ENCODE measurements at places on chromosomes 5 and 9.

DNA sequence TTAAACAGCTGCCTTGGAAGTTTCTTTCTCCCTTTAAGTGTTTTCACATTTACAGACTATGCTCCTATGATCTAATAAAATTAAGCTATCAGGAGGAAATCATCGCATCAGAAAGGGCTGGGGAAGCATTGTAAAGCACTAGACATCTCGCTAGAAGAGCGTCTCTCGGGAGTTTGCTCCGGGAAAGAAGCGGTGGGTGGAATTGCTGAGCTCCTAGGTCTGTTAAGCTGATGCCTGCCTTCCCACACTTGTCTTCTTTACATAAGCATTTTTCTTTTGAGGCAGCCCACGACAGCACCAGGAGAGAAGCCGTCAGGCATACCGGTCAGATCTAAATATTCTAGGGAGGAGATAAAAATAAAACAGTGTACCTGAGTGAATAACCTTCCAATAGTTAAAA is 541.7 kb upstream of the TUSC1 start:
- DNase-seq = no peak

GRCh38 chr9:128765499-128765898 is 6.2 kb downstream of the ZER1 start:
- no peak for DNase-seq

DNA sequence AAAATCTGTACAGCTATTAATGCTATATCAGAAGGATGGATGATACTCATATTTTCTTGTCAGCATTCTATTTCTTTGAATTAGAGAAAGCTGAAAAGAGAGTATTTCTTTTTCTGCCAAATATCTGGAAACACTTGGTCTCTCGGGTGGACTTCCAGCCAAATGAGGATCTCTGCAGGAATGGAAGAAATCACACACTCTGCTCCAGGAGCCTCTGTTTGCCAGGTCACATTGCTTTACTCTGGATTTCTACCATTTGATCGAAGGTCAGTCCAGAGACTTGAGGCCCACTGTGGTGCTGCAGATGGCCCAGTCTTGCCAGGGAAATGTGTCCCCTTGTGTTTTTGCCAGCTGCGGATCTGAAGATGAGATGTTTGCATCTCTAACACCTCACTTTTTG is 154.1 kb downstream of the PCSK1 start:
- no peak for DNase-seq

- no peak for DNase-seq
Observed at GRCh38 chr5:77957516-77957915, 181.4 kb upstream of the TBCA start.

- no peak for DNase-seq
Observed at GRCh38 chr5:59897075-59897474, 3.5 kb upstream of the PDE4D start.

- DNase-seq = no peak
Observed at GRCh38 chr5:176875783-176876505, 23.2 kb downstream of the HK3 start.

GRCh38 chr5:118902656-118903438 is 85.5 kb downstream of the DTWD2 start:
- DNase-seq = no peak

GRCh38 chr5:72307573-72307967 is 12.5 kb downstream of the MRPS27 start:
- DNase-seq = no peak

DNA sequence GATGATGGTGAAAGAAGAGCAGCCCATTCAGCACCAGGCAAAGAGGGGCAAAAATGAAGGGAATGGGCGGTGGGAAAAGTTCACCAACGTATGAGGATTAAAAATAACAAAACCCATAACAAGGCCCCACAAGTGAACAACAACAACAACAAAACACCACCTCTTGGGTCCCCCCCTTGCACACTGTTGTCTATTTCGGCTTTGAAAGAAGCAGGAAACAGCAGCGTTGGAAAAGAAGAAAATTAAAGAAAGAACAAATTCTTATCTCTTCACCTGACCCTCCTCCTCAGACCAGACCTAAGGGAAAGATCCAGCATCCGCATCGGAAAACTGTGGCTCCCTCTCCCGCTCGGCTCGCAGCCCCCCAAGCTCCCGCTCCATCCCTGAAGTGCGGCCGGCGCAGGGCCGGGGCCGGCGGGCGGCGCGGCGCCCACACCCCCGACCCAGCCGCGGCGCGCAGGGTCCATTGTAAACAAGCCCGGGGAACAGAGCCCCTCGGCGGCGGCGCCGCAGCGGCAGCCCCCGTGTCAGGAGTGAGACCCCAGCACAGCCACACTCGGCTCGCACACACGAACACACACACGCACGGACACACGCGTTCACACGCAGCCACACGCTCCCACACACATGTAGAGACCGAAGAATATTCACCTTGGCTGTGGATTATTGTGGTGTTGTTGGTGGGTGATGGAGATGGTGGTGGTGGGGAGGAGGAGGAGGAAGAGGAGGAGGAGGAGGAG is 535 bp downstream of the RFX3 start:
- no peak for DNase-seq

DNA sequence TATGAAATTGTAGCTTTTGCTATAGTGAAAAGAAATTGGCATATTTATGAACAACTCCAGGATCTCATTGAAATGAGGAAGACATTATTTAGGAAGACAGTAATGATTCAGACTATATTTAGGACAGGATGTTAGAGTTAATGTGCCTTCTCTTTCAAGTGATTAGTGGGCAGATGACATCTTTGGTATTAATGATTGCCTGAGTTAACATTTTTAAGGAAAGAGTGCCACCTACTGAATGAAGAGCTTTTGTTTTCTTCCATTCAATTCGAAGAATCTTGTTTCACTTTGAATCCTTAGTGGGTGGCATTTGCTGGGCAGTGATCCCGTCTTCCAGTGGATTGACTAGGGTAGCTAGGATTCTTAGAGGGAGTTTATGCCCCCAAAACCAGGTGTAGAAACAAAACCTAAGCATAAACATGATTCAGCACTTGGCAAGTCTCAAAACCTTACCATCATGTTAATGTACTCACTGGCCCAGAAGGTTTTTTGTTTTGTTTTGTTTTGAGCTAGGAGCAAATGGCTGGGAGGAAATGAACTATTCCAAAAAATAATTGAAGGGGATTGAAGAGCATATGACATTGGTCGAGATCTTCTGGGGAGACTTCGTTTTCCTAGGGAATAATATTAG is 23.2 kb downstream of the MAP3K1 start:
- no peak for DNase-seq

DNA sequence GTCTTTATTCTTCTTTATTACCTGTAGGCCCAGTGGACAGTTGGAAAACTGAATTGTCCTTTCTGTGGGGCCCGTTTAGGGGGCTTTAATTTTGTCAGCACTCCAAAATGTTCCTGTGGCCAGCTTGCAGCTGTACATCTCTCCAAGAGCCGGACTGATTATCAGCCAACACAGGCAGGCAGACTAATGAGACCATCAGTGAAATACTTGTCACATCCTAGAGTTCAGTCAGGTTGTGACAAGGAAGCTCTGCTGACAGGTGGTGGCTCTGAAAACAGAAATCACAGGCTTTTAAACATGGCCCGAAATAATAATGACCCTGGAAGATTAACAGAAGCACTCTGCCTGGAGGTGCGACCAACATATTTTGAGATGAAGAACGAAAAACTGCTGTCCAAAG is 47.9 kb downstream of the RNF180 start:
- DNase-seq = no peak

GRCh38 chr5:158431369-158432029 is 572.6 kb upstream of the CLINT1 start:
- no peak for DNase-seq

- DNase-seq = no peak
Observed at GRCh38 chr9:134607971-134608370, 33.6 kb upstream of the COL5A1 start.

Measured in T1000 (cell line).